ENCODE measurements at places on chromosomes 4 and X.

- no peak for DNase-seq
Measured at GRCh38 chr4:132493476-132493875, 655.6 kb upstream of the PCDH10 start.

DNA sequence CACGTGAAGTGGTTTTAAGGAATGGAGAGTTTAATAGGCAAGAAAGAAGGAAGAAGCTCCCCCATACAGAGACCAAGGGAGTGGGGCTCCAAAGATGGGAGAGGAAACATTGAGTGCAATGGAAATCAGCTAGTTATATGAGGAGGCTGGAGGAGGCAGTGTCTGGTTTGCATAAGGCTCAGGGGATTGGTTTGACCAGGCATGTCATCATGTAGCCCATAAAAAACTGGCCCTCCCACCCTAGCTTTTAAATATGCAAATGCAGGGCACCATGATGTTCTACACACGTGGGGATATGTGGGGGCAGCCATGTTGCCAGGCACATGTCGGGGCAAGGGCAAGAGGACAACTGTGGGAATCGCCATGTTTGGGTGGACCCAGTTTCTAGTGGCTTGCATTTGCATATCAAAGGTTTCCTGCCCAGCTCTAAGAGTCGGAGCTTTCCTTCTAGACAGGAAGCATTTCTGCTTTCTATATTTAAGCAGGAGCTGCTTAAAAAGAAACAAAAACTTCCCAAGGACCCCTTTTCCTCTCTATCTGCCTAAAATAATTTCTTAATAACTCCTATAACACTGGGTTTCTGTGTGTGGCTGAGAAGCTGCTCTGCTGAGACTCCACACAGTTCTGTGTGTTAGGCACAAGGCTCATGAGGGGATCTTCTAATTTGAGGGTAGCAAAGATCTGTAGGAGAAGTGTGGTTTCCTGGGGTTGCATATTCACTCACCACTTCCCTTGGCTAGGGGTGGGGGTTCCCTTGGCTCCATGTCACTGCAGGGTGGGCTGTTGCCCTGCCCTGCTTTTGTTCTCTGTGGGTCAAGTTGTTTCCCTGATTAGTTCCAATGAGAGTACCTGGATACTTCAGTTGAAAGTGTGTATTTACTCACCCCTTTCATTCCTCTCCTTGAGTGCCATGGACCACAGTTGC, 113.5 kb downstream of the VSIG4 start:
- peak; percentile 13 for DNase-seq

DNA sequence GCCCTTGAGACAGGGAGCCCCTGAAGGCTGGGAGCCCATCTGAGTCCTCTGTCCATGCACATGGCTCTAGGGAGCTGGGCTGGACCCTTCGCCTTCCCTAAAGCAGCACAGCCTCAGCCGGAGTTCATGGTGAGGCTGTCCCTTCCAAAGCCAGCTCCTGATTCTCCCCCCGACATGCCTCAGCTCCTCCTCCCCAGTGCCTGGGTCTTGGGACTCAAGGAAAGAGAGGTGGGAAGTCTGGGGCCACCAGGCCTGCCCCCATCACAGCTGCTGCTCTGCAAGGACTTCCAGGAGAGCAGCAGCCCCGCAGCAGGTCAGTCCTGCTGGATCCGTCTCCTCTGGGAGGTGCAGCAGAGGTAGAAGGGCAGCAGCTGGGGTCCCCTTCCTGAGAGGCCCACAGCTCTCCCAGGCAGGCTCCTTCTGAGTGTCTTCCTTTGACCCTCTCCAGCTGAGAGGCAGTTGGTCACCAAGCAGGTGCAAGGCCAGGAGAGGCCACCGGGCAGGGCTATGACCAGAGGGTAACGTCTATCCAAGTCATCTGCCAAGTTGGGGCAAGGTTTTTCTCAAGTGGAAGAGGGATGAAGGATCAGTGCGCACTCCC, 90.5 kb downstream of the ADRA2C start:
- no peak for DNase-seq

DNA sequence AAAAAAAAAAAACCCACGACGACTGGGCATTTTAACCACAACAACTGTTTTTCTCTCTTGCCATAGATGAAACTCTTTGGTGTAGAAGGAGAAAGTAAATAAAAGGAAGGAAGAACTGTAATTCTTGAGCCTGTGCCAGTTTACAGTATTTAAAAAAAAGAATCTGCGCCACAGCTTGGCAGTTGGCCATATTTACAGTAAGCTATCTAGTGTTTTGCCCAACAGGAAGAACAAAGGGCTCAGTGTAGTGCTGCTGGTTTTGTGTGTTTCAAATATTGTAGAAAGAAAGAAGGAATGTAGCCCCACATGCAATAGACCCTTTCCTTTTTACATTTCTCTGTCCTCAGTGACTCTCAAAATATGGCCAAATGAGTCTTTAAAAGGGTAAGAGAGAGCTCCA, 66.1 kb downstream of the NR3C2 start:
- no peak for DNase-seq

GRCh38 chr4:59837751-59838150, 1362.4 kb upstream of the ADGRL3 start:
- DNase-seq = no peak

Data from stimulated activated CD8-positive, alpha-beta memory T cell treated with anti-CD3 and anti-CD28 coated beads, Interleukin-2, amount 100 ng/mL, for 48 hours (primary cell).